Stimulated activated CD4-positive, alpha-beta T cell treated with anti-CD3 and anti-CD28 coated beads, Interleukin-15, amount 100 ng/mL, for 48 hours (primary cell): ENCODE measurements at places on chromosomes 5 and 9.
A peak's percentile ranks its signal among the peaks of the same experiment; 100 is the strongest.

DNA sequence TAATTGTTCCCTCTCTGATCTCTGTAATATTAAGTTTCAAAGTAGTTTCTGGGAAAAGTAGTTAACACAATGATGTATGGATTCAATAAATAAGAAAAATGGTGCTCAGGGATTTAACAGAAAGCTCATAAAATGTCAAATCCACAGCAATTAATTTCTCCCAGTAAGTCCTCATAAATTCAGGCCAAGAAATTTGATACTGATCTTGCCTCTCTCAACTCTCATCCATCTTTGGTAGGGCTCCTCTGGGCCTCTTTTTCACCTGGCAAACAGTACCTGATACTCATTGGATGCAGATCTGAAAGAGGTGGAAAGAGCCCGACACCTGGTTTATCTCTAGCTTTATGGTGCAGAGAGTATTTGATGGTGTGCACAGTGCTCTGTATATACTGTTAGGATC is 106.1 kb downstream of the STK32A start:
- DNase-seq = no peak

- no peak for DNase-seq
These were observed 130.9 kb upstream of the NUDT12 start for GRCh38 chr5:103693517-103693916.

DNA sequence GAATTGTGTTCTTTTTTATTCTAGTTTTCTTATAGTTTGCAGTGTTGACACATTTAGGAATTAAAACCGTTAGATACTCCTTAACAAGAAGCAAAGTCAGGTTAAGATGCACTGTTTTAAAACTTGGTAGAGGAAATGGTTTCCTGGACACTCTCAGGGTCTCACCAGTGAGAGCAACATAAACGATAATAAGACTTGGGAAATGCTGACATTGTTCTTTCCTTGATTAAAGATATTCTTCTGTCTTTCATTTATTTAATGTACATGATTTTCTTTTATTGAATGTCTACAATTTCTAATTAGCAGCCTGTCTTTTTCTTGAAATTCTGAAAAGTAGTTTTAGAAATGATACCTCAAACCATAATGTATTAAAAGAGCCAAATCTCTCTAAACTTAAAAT is 707.9 kb upstream of the CHD1 start:
- DNase-seq = no peak

GRCh38 chr5:40960037-40960436 is 50.7 kb downstream of the C7 start:
- no peak for DNase-seq

GRCh38 chr9:21933865-21934264 is 60.3 kb downstream of the CDKN2A start:
- DNase-seq = no peak

DNA sequence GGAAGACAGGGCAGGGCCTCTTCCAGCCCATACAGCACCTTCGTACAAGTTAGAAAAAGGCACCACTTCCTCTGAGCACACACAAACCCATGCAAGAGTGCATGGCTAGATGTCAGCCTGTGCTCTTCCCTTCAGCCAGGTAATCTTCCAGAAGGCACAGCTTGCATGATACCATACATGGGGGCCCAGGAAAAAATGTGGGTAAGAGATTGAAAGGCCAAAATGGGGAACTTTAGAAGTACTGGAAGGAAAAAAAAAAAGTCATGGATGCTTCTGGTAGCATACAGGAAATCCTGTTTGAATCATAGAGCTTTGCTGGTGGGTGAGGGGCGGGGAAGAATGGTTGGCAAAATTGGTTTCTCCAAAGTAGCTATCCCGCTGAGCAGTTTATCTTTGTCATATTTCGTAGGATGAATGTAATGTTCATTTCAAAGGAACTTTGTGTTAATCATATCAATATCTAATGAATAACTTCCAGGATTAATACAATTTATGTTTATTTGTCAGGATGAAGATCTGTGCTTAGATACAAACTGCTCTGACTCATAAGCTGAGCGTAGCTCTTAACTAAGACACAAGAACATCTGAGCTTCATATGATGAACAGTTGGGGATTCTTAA is 78.2 kb upstream of the MAP3K1 start:
- DNase-seq = no peak

- no peak for DNase-seq
These were observed 503.4 kb downstream of the PDE4D start for GRCh38 chr5:59390074-59390659.

DNA sequence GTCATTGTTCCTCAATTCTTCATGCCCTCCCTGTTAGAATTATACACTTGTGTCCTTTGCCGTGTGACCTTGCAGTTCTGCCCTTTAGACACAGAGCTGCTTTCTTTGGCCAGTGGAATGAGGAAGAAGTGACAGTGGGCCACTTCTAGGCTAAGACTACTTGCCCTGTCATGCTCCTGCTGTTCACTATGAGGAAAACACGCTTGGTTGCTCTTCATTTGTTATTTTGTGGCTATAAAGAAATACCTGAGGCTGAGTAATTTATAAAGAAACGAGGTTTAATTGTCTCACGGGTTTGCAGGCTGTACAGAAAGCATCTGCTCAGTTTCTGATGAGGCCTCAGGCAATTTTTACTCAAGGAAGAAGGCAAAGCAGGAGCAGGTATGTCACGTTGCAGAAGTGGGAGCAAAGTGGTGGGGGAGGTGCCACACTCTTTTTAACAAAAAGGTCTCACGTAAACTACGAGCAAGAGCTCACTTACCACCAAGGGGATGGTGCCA is 279.1 kb upstream of the DMAC1 start:
- no peak for DNase-seq

DNA sequence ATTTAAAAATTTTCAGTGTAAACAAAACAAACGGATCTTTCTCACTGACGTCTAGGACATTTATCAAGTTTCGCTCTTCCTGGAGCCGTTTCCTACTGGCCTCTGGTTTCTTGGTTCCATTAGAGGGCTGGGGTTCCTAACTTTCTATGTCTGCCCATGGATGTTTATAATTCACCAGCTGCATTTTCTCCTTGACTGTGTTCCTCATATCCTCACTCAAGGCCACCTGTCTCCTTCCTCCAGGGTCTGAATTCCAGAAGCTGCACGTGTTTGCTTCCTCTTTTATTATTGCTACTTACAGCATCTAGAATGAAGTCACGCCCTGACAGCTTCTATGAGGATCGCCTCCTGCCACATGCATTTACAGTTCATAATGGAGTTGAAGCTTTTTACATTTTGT is 74.1 kb upstream of the BASP1 start:
- DNase-seq = no peak

- DNase-seq = no peak
These were observed 10.3 kb downstream of the WWC1 start for GRCh38 chr5:168301593-168302390.

DNA sequence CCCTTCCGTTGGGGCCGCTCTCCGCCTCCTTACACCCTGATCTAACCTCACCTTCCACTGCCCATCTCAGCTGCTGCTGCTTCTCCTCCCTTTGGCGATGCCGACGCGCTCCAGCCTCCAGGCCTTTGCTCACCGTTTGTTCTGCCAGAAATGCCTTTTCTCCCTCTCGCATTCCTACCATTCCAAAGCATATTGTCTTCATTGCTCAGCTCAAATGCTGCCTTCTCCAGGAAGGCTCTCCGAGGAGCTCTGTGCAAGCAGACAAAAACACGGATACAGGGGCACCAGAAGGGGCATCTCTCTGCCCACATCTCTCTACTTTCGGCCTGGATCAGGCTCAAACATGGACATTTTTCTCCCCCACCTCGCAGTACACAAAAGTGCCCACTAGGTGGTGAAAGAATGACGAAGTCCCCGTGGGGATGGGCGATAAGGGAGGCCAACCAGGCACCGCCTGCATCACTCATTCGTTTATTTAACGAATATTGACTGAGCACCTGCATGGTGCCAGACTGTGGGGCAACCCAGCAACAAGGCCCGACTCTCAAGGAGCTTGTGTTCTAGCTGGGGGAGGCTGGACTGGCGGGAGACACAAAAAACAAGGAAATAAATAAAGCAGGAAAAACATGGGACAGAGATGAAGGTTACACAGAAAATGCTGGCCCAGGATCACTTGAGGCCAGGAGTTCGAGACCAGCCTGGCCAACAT is 7.3 kb upstream of the GRHPR start:
- DNase-seq = peak; percentile 66

DNA sequence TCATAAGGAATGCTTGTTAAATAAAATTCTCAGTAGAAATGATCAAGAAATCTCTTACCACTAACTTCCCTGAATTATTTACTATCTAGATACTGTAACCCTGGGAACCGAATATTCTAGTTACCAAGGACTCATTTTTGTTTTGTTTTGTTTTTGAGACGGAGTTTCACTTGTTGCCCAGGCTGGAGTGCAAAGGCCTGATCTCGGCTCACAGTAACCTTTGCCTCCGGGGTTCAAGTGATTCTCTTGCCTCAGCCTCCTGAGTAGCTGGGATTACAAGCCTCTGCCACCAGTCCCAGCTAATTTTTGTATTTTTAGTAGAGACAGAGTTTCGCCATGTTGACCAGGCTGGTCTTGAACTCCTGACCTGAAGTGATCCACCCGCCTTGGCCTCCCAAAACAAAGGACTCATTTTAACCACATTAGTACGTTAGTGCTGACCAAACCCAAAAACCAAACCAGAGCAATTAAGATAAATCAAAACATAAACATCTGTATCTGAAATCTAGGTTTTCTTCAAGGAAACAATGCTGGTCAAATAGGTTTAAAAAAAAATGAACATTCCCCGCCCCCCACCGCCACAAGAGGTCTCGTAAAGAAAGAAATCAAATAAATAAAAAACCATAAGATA is 3.7 kb downstream of the TXN start:
- no peak for DNase-seq

GRCh38 chr5:133331941-133332340 is 280.1 kb downstream of the HSPA4 start:
- no peak for DNase-seq

DNA sequence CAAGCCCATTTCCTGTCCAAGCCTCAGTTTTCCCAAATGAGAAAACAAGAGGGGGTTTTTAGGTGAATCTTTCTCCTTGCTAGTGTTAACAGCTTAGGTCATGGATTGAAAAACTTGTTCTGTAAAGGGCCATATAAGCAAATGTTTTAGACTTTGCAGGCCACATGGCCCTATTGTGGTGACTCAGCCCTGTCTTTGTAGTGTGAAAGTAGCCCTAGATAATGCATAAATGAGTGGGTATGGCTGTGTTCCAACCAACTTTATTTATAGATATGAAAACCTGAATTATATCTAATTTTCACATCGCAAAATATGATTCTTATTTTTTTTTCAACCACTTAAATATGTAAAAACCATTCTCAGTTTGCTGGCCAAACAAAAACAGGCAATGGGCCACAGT is 6.9 kb upstream of the BARX1 start:
- no peak for DNase-seq

DNA sequence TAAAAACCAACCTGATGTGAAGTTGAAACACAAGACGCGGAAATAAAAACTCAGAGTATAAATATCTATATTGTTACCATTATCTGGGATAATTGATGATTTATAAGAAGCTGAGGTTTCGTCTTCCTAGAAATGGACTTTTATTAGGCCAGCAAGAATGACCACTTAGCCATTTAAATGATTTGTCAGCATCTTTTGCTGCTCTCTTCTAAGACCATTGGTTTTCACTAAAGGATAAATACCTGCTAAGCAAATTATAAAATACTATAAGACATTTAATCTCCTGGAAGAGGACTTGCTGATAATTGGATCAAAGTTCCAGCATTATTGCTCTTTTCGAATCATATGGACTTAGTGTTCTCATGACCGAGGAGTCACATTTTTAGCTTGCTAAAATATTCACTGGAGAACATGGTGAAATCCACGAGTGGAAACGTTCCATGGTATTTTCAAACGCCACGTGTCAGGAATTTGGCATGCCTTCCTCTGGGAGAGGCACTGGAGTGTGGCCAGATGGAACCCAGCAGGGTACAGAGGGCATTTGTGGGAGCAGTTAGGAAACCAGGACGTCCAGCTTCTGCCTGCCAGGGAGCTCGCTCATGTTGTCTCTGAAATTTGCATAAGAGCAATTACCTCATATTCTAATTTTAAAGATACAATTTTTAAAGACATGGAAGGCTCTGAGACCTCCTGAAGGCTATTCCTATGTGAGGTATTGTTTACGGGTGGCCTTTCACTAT is 43.1 kb downstream of the TNFAIP8 start:
- DNase-seq = no peak

DNA sequence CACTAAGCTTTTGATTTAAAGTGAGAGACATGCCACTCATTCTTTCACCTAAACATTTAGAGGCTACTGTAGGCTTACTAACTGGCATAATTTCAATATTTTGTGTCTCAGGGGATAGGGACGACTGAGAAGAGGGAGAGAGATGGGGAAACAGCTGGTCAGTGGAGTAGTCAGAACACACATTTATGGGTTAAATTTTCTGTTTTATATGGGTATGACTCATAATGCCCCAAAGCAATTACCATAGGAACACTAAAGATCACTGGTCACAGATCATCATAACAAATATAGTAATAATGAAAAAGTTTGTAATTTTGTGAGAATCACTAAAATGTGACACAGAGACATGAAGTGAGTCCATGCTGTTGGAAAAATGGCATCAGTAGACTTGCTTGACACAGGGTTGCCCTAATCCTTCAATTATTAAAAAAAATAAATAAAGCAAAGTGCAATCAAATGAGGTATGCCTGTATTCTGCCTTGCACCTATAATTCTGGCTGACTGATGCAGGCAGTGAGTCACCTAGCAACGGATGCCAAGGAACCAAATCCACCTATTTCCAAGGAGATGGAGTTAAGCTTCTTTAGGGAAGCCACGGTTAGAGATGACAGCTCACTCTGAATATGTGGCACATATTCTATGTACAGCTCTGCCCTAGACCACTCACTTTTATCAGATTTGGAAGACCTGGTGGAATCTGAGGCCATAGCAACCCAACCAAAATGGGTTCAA is 166.1 kb downstream of the MARCHF11 start:
- no peak for DNase-seq

GRCh38 chr9:133225171-133226011 is 16.3 kb upstream of the OBP2B start:
- DNase-seq = no peak

GRCh38 chr9:114006155-114006550 is 71.9 kb downstream of the AMBP start:
- no peak for DNase-seq

GRCh38 chr5:175464074-175464941 is 14.1 kb upstream of the SFXN1 start:
- DNase-seq = peak; percentile 29

DNA sequence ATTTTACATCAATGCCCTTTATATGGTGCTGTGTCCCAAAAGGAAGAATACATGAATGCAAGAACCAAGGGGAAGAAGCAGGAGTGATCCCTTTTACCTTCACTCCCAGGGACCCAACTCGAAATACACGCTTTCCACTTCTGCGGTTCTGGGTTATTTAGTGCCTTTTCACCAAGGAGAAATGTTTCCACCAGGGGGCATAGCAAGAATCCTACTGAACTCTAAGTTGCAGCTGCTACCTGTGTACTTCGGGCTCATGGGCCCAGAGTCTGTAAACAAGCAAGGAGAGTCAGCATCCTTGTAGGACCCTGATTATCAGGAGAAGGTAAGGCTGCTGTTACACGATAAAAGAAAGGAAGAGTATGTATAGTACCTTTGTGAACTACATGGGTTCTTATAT is 45.7 kb downstream of the DPYSL3 start:
- no peak for DNase-seq
